ENCODE measurements at places on chromosomes 7 and 10.

- no peak for DNase-seq
Measured at GRCh38 chr7:112898432-112899290, 108.5 kb upstream of the TMEM168 start.

- no peak for DNase-seq
Measured at GRCh38 chr7:132800522-132800921, 224.3 kb upstream of the PLXNA4 start.

DNA sequence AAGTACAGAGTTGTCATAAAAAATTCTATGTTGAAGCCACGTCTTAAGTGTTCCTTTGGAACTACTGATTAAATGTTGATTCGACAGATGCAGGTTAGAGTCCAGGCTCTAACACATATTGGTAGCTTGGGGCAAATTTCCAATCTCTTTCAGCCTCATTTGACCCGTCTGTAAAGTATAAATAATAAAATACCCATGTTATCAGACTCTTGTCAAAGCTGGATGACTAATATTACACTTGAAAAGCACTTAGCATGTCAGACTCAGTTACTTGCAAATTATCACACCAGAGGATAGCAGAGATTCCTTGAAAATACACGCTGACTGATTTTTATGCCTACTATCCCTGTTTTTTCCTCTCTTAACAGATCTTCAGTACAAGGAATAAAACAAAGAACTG lies 18.1 kb upstream of the MACC1 start:
- DNase-seq = no peak

- DNase-seq = no peak
Measured at GRCh38 chr7:153564391-153564790, 487.8 kb upstream of the DPP6 start.

GRCh38 chr7:138980563-138981291 lies 462 bp downstream of the KIAA1549 start:
- no peak for DNase-seq

DNA sequence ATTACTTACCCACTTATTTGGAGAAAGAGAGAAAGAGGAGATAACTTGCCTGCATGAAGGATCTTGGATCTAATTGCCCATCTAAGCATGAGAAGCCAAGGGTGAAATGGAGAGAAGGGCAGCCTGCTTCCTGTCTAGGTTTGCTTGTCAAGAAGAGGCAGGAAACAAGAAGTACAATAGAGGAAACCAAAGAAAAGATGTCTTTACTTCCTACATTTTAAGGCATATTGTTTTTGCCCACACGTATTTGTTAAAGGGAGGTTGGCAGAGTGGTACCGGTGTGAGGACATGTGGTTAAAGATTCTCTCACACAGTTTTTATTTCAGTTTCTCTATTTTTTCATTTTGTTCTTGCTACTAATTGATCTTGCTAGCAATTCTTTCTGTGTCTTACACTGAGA lies 6.0 kb upstream of the TAS2R38 start:
- no peak for DNase-seq

DNA sequence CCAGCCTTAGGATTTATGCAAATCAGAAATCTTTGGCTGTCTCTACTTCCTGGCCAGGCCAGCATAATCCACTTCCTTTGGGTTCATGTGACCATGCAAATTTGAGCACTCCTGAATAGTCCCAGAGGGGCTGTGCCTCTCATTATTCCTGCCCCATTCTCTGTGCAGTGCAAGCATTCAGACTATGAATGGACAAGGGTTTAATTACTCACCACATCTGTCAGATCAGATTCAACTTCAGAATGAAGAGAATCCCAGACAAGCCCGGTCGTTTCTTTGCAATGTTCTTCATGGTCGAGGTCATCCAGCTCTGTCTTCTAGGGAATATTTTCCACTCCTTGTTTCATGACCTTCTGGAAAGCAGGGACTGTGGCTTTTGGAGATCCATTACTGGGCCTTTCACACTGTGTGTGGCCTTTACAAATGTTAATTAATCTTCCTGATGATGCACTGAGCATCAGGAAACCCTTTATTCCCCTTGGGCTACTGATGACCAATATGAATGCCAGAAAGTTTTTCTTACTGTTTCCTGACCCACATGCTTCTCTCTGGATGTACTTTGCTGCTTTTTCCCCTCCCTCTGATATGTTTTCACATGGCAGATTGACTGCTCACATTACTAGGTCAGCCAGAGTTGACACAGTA lies 217.6 kb upstream of the TCF7L2 start:
- no peak for DNase-seq

- no peak for DNase-seq
Measured at GRCh38 chr10:38007991-38008390, 2.5 kb upstream of the ZNF33A start.

DNA sequence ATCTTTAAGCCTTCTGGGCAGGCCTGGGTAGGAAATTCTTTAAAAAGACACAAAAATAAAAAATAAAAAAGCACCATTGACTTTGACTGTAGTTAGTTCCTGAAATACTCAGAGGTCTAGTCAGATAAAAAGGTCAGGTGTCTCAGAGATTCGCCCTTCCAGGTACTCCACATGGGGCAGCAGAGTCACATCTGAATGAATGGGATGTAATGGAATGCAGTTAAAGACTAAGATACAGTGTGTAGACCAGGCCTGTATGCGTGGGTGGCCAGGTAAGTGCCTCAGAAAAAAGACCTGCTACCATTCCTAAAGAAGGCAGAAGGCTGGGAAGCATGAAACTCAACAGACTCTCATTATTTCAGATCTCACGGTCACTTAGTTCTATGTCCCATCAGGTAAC lies 68.6 kb upstream of the SEM1 start:
- DNase-seq = no peak

- no peak for DNase-seq
Measured at GRCh38 chr10:106267591-106267990, 896.9 kb downstream of the SORCS1 start.

DNA sequence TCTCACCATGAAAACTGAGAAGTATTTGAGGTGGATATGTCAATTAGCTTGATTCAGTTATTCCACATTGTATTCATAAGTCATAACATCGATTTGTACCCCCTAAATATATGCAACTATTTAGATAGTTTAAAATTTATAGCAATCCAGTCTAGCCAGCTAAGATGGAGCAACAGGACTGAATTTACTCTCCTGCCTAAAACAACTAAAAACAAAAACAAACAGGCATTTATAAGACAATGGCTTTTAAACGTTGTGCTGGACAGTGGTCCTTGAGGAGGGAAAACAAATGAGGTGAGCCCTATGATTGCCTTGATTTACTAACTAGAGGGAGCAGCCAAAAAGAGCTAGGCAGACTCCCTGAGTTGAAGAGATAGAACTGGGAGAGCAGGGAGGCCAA lies 814 bp upstream of the GPAM start:
- no peak for DNase-seq

GRCh38 chr7:148698397-148699023 lies at the start of gene CUL1:
Gene CUL1 (plus strand): TSS chr7:148698903. CDS start chr7:148730123, 31,220 bp downstream.
- peak; percentile 66 for DNase-seq

- no peak for DNase-seq
Measured at GRCh38 chr7:144941127-144941526, 105.3 kb upstream of the TPK1 start.

GRCh38 chr7:17071866-17072265 lies 190.1 kb upstream of the AGR3 start:
- DNase-seq = no peak

DNA sequence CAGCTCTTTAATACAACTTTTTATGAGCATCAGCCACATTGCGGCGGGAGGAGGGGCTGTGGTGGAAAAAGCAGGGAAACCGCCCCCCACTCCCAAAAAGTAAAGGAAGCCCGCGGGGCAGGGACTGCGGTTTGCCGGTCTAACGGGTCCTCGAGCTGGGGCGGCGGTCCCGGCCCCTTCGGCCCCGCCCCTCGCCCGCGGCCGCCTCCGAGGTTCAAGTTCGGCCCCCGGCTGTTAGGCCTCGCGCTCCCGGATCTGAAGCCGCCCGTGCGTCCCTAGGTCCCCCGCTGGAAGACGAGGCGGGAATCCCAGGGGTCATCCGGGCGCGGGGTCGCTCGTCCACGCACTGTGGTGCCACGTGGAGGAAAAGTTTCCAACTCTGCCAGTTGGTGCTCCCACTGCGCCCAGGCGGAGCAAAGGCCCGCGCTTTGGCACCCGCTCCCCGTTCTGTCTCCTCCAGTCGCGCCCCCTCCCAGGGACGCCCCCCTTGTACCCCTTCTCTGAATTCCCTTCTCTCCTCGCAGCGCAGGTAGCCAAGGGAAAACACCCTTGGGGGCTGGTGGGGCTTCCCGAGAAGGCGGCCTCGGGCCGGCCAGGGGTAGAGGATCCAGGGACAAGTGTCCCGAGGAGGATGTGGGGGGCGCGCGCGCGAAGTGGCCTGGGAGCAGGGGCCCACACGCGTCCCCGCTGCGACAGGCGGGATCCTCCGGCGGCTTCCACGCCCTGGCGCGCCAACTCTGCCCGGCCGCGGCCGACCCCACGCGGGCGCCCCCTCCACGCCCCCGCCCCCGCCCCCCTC lies 798 bp upstream of the AUTS2 start:
- no peak for DNase-seq

GRCh38 chr7:69885431-69885830 lies 287.2 kb downstream of the AUTS2 start:
- DNase-seq = no peak

DNA sequence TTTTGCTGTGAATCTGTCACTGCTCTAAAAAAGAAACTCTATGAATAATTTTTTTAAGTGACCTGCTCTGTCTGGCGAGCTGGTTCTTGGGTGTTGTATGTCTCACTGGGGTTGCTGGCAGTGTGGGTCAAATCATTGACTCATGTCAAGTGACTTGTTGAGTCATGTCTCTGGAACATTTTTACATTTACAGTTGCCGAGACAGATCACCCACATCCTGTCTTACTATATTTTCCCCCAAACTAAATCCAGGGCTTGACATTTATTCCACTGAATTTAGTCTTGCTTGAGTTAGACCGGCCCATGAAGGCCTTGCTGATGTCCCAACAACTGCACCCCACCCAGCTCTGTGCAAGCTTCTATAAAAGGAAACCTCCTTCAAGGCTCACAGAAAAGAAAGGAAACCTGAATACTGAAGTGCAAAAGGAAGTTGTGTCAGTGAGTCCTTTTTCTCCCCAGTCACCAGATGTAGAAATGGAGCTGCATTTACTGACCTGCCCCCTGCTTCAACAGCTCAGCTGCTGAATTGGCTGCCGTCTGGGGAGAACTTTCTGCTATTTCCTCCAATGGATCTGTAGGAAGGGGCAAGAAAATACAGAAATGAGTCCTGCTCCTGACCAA lies 290.3 kb downstream of the TNS3 start:
- no peak for DNase-seq

DNA sequence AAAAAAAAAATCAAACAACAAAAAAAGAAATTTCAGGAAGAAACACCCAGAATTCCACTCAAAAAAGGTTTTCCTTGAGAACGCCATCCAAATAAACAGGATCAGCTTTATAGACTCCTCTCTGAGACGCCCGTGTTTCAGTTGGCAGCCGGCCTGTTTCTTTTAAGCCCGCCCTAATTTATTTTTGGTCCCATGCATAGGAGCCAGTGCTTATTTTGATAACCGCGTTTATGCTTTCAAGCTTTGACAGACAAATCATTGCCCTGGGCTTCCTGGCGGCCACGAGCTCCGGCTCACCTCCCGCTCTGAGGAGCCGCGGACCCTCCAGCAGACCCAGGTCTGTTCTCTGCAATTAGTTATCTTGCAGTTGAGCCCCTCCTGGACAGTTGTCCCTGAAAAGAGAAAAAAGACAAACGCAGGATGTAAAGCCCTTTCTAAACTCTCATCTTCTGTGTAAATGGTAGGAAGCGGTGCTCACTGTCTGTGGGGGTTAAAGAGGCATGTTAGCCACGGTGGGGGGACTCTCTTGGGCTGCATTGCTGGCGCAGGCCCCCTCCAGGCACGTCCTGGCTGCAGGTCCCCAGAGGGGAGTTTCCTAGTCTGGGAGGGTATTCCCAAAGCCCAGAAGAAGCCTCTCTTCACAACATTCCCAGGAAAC lies 22.2 kb upstream of the UNCX start:
- no peak for DNase-seq

DNA sequence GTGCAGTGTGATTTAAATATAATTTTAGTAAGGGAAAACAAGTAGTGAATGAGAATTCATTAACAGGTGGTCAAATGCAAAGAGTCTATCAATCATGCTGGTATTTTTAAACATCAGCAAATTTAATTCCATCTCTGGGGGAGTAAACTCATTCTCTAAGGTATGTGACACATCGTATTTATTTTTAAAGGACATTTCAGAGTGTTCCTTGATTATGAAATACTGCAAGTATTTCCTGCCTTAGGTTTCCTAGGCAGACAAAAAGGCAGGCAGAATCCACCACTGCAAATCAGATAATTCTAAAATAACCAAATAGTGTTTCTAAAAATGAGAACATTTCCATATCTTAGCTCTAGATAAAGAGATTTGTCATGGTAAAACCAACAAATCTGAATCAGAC lies 193.8 kb downstream of the LRRTM3 start:
- DNase-seq = no peak

Measured in activated naive CD8-positive, alpha-beta T cell treated with anti-CD3 and anti-CD28 coated beads, Interleukin-2, amount 50 U/mL, for 16 hours (primary cell).